ENCODE measurements at places on chromosomes 6 and 20. TPM values are rescaled to one million over a fixed set of nuclear protein-coding genes. Genes with fewer than 3 reads are reported as not detected.

KAT14 gene
- 18.5 TPM for total RNA-seq

DNA sequence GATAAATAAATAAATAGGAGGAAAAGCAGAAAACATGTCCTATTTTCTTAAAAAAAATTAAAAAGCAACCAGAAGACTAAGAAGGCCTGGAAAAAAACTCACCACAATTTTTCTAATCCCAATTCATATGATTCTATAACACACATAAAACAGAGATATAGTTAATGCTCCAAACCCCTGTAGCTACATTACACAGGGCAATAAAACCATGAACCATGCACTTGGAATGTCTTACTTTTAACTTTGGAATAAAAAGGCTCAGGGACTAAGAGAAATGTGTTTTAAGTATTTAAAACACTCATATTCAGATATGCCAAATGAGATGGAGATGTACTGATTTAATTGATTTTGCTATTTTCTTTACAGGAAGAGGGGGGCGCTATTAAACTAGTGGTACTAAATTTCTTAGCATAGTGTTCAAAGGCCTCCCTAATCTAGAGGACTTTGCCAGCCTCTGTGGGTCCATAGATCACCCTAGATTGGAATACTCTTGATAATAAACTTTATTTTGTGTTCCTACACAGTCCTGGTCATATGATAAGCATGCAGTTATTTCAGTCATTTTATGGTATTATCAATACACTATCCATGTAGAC, 30.3 kb upstream of the GCM1 start:
- H3K4me3 ChIP-seq = no peak overlapping the region
- H3K27ac ChIP-seq = no peak overlapping the region
- H3K36me3 ChIP-seq = no peaks in the 10 kb centered on the region
- H3K27me3 ChIP-seq = no peaks in the 10 kb centered on the region

DNA sequence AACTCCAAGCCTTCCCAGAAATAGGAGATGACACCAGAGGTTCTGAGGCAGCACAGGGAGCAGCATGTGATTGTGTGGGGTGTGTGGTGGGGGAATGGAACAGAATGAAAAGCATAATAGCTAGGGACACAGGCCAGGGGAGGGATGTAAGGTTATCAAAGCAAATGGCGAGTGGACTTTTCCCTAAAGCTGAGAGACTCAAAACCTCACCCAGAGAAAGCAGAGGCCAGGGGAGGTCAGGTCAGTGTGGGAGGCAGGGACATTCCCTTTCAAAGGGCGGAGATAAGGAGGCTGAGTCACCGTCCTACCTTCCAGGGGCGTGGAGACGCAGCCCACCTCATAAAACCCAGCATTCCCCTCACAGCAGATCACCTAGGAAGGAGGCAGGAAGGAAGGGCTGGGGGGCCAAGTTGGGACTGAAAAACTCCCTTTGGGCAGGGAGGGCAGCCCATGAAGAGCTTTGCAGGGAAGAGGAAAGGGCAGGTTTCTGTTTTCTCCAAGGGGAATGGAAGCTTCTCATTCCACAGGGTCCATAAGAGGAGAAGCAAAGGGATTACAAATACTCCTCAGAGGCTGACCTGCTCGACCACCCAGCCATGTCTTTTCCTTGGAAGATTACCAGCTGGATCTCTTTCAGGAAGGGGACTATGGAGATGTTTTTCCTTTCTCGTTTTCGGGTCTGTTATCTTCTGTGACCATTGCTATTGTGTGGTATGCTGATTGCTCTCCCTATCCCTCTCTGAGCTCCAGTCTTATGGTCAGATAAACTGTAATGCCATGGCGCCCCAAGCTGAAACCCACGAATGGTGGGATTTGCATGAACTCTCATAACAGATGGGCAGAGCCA, 9.6 kb upstream of the LY6G5C start:
- H3K27me3 ChIP-seq = no peaks in the 10 kb centered on the region
- no peak for DNase-seq
- peaks cover 36% of the 10 kb centered on the region for H3K36me3 ChIP-seq

TFEB gene
- 5.6 TPM for total RNA-seq

RAB23 gene
- 68.0 TPM for total RNA-seq

- no peak overlapping the region for H3K4me3 ChIP-seq
- peak; percentile 89 for DNase-seq
- no peaks in the 10 kb centered on the region for H3K36me3 ChIP-seq
- H3K27ac ChIP-seq = peak overlapping the region; percentile 80
- H3K27me3 ChIP-seq = no peaks in the 10 kb centered on the region
Observed at GRCh38 chr6:90368601-90369000, 72.0 kb upstream of the BACH2 start.

DNA sequence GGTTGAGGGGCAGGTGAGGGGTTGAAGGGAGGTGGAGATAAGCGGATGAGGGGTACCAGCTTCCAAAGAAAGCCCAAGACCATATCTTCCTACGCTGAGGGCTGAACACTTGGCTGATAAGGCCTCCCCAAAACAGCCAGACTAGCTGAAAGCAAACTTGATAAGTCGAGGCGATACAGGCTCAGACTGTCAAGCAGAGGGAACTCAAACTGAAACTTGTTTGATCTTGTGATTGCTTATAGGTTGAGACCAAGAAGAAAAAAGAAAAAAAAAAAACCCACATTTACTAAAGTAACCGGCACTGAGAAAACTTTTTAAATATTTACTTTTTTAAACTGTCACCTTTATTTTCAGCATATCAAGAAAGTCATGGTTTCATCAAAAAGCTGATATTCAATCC, 73.6 kb downstream of the TRERF1 start:
- H3K36me3 ChIP-seq = no peaks in the 10 kb centered on the region
- no peak overlapping the region for H3K4me3 ChIP-seq
- H3K4me1 ChIP-seq = no peaks in the 10 kb centered on the region
- no peak for DNase-seq
- no peaks in the 10 kb centered on the region for H3K27me3 ChIP-seq

HFE gene
- 6.4 TPM for total RNA-seq

DNA sequence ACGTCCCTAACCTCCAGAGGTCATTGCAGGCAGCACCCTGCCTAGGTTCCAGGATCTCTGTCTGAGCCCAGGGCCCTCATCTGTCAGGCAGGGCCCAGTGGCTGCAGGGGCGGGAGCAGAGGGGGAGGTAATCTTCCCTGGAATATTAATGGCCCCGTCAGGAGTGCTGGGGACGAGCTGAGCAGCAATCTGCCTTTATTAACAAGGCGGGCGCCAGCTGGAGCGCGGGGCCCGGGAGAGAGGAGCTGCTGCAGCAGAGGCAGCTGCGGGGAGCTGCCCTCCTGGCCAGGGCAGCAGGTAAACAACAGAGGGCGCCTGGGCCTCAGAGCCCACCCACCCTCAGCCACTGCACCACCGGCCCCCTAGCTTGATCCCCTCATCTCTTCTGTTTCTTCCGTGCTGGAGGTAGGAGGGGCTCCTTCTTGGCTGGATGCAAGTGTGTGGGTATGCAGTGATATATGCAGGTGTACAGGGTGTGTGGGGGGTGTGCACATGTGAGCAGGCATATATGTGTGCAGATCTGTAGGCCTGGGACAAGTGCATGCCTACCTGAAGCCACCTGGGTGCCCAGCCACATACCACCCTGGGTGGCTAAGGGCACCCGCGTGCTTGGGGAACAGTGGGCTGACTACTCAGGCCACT, 131.8 kb upstream of the MLN start:
- H3K4me1 ChIP-seq = no peaks in the 10 kb centered on the region
- H3K27me3 ChIP-seq = peaks cover 28% of the 10 kb centered on the region
- no peak for DNase-seq
- no peak overlapping the region for H3K27ac ChIP-seq
- no peak overlapping the region for H3K4me3 ChIP-seq
- no peaks in the 10 kb centered on the region for H3K36me3 ChIP-seq

GRCh38 chr6:23929201-23929600, 196.8 kb upstream of the NRSN1 start:
- no peak overlapping the region for H3K27ac ChIP-seq
- H3K27me3 ChIP-seq = no peaks in the 10 kb centered on the region
- DNase-seq = no peak
- no peak overlapping the region for H3K4me3 ChIP-seq
- H3K4me1 ChIP-seq = no peaks in the 10 kb centered on the region

GRCh38 chr6:148657048-148657447, 89.8 kb upstream of the UST start:
- H3K27ac ChIP-seq = peak overlapping the region; percentile 13
- peak; percentile 88 for DNase-seq
- H3K36me3 ChIP-seq = no peaks in the 10 kb centered on the region
- no peaks in the 10 kb centered on the region for H3K4me1 ChIP-seq

LRRC1 gene
- total RNA-seq = 12.1 TPM

SNX21 gene
- total RNA-seq = 50.8 TPM

FNDC1 gene
- under 0.01 TPM for total RNA-seq

- no peak overlapping the region for H3K27ac ChIP-seq
- no peak overlapping the region for H3K4me3 ChIP-seq
- no peaks in the 10 kb centered on the region for H3K4me1 ChIP-seq
- H3K27me3 ChIP-seq = no peaks in the 10 kb centered on the region
- no peak for DNase-seq
- no peaks in the 10 kb centered on the region for H3K36me3 ChIP-seq
Observed at GRCh38 chr20:4056880-4057279, 41.5 kb upstream of the RNF24 start.

TMEM74B gene
- total RNA-seq = not detected

DNA sequence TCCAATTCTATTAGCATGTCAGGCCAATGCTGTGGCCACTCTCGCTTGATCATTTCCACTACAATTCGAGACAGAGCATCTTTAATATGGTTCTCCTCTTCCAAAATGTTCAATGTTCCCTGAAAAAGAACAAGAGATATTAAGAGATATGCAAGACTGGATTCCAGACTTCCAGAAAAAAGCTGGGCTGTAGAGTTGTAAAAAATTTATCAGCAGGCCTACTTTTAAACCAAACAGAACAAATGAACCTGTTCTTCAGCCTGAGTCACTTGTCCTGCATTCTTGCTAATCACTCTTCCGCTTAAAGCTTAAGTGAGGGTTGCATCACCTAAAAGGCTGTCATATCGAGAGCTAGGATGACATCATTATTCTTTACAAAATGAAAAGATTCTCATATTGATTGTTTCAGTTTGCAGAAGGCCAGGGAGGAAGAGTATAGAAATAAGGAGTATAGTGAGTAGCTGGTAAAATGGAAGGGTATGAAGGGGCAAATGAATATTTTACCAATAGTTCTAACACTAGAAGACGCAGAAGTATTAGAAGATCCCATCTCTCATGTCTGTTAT, 4.9 kb downstream of the XPO5 start:
- H3K4me3 ChIP-seq = no peak overlapping the region
- H3K4me1 ChIP-seq = peaks cover 2% of the 10 kb centered on the region
- peak; percentile 32 for DNase-seq
- no peak overlapping the region for H3K27ac ChIP-seq
- no peaks in the 10 kb centered on the region for H3K27me3 ChIP-seq

DNA sequence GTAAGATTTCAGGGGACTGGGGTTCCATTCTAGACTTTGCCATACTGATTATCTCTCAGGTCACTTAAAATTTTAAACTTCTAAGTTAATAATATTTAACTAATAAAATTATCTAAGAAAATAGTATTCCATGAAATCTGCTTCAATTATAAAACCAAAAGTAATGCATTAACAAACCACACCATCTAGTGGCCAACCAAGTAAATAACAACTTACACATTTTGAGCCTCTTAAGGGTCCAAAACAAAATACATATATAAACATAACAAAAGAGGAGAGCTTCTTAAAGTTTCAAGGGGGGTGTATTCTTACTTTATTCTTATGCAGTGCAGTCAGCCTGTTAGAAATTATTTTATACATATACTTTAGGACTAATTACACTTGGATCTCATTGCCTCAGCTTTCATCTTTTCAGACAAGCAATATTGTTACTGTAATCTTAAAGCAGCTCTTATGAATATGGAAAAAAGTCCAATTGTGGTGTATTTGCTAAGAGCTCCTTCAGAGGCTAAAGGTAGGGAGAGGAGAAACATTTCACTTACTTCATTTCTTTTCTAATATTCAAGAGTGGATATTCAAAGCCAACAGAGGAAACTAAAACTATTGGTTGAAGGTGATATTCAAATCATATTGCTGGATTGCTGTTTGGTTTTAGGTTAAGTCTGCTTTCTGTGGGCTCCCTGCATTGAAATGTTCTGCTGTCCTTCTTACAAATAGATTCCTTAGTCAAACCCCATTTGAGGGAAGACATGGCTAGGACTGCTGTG, 199.7 kb upstream of the SIM1 start:
- H3K36me3 ChIP-seq = no peaks in the 10 kb centered on the region
- H3K4me1 ChIP-seq = peaks cover 5% of the 10 kb centered on the region
- no peak overlapping the region for H3K27ac ChIP-seq
- no peaks in the 10 kb centered on the region for H3K27me3 ChIP-seq
- no peak overlapping the region for H3K4me3 ChIP-seq

DNA sequence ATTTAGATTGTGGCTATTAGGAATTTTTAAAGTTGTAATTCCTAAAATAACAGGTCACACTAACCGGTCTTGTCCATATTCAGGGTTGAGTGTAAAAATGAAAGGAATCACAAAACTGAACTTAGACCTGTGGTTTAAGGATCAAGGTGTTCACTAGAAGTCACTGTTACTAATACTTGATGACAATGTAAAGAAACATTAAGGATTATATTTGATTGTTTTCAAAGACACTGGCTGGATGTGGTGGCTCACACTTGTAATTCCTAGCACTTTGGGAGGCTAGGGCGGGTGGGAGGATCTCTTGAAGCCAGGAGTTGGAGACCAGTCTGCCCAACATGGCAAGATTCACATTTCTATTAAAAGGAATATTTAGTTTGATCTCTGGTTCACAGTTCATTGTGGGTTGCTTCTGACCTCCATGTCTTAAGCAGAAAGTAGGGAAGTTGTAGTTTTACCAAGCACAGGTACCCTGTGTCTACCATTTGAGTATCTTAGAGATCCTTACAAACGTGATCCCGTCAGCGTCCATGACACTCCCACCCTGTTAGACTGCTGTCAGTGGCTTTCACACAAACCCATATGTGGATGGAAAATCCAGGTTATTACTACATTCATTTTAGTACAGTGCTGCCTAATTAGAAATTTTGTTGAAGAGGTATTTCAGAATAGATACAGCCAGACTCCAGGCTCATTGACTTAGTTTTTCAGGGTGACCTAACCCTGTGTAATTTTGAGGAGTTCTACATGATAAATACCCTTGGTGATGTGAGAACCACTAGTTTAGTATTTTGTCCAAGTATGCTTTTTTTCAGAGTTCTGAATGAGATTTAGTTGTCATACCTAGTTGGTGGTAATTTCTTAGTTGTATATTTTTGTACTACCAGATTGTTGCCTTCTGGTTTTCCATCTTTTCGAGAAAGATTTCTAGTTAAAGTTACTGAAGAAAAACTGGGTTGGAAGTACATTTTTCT, 10.2 kb downstream of the SRSF3 start:
- H3K27me3 ChIP-seq = no peaks in the 10 kb centered on the region
- no peak for DNase-seq
- no peak overlapping the region for H3K4me3 ChIP-seq
- peaks cover 16% of the 10 kb centered on the region for H3K4me1 ChIP-seq

All from fibroblast of lung (primary cell).